Regular cardiac myocyte (primary cell): ENCODE measurements at places on chromosomes 11 and 22. TPM values are rescaled to one million over a fixed set of nuclear protein-coding genes. Genes with fewer than 3 reads are reported as not detected.

The NCAM1 gene
- total RNA-seq = 0.58 and 0.85 TPM in 2 replicates

The KAT5 gene
- total RNA-seq = 33.5 and 36.6 TPM in 2 replicates

The PRODH gene
- not detected in 2 replicates for total RNA-seq

The CD3D gene
- not detected in 2 replicates for total RNA-seq

The ARFIP2 gene
- 54.7 and 69.6 TPM in 2 replicates for total RNA-seq

The TCIRG1 gene
- total RNA-seq = 75.0 and 83.4 TPM in 2 replicates

The MN1 gene
- 1.3 and 3.1 TPM in 2 replicates for total RNA-seq

The WNT11 gene
- total RNA-seq = 0.19 and 0.85 TPM in 2 replicates
